ENCODE measurements at places on chromosomes 5 and 9.

- DNase-seq = no peak
Observed at GRCh38 chr5:147898875-147899401, 7.4 kb downstream of the C5orf46 start.

DNA sequence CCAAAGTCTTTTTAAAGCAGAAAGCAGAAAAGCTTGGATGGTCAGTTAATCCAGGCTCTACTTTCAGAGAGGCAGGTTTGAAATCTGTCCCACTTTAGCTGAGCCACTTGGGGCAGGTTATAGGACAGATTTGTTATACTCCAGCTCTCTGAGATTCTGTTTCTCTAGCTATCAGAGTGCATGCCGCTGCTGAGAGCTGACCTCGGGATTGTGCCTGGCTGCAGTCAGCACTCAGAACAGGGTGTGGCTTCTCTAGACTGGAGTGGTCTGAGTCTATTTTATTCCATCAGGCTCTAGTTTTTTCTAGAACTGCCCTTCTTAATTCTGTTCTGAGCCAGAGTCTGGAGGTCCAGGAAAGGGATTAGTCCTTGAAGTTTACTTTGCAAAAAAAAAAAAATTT, 67.7 kb downstream of the NDFIP1 start:
- no peak for DNase-seq

DNA sequence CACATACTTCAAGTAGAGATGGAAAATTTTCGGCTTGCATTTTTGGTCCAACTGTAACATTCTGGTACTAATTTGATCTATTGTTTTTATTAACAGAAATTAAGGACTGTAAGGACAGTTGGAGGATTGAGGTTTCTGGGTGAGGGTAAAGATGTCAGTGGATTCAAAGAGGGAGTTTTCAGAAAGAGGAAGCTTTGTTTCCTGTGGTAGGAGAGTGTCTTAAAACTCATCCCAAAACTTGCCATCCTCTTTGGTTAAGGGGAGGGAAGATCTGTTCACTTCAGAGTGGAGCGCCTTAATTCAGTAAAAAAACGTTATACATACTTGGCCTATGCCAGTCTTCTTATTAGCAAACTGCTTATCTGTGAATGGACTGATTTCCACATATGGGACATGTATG, 13.8 kb downstream of the CNTRL start:
- DNase-seq = no peak

DNA sequence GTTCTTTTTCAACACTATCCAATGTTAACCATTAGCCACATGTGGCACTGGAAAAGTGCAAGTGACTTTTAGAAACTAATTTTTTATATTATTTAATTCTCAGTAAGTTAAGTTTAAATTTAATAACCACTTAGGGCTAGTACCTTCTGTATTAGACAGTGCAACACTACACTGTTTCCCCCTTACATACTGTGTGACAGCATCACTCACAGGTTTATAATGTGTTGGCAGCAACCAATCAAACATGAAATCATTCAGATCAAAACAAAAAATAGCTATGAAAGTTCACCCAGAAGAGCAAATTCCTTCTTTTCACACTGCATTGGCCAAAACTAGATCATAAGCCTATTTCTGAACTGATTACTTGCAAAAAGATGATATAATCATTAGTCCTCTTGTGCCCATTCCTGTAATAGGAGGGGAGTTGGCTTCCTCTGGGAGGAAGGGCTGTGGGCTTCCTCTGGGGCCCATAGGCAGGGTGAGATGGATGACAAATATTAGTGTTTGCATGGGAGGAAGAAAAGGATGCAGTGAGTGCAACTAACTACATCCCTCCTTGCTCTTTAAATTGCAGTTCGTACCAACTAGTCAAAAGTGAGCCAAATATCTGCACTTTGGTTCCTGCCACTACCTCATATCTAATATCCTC, 708.1 kb upstream of the RGMB start:
- DNase-seq = no peak

- DNase-seq = no peak
Observed at GRCh38 chr5:161411156-161411555, 135.4 kb downstream of the GABRB2 start.

GRCh38 chr9:94754976-94755475, 28.5 kb downstream of the AOPEP start:
- DNase-seq = no peak

- no peak for DNase-seq
Observed at GRCh38 chr5:168469816-168470215, 16.5 kb upstream of the RARS1 start.

DNA sequence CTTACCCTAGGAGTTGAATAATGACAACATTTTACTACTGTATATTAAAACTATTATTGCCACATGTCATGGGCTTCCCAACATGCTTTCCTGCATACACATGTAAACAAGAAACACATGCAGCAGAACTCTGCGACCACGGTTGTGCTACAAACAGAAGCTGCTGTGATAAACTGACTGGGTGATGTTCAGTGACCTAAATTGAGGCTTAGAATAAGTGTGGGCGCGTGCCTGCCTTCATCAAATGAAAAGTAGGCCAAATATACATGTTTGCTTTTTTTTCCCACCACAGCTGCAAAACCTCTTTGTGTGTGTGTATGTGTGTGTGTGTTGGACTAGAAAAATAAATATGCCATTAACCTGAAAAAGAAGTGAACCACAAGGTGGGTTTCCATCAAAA, 1202.1 kb downstream of the PTPRD start:
- DNase-seq = no peak

GRCh38 chr5:83538786-83539462, 67.4 kb downstream of the VCAN start:
- DNase-seq = no peak

DNA sequence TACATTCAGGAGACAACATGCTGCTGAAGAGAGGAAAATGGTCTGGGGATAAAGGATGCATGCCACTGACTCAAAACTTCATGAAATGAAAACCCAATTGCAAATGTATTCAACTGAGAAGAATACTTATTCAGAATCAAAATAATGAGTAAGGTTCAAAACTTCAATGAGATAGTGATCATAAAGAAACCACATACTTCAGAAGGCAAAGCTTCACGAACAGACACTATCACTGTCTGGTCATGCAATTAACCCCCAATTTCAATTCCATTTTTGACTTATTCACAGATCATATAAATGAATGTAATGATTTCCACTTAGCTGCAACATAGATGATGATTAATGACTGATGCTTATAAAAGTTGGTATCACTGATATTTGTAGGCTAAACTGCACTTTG, 33.0 kb upstream of the CTNNAL1 start:
- no peak for DNase-seq

DNA sequence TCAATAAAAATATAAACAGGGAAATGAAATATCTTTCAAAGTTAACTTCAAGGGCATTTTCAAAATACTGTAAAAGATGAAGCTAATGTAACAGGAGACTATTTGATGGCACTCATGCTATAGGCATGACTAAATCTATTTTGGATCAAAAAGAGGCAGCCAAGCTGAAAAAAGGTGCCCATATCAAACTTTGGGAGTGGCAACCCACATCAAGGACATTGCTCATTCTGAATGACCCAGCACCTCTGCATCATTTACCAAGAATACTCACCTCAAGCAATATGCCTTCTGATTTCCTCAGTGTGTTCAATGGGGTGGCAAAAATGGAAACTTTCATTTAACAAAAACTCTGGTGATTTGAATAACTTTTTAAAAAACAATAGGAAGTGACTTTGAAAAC, 853.3 kb downstream of the TLE1 start:
- no peak for DNase-seq

DNA sequence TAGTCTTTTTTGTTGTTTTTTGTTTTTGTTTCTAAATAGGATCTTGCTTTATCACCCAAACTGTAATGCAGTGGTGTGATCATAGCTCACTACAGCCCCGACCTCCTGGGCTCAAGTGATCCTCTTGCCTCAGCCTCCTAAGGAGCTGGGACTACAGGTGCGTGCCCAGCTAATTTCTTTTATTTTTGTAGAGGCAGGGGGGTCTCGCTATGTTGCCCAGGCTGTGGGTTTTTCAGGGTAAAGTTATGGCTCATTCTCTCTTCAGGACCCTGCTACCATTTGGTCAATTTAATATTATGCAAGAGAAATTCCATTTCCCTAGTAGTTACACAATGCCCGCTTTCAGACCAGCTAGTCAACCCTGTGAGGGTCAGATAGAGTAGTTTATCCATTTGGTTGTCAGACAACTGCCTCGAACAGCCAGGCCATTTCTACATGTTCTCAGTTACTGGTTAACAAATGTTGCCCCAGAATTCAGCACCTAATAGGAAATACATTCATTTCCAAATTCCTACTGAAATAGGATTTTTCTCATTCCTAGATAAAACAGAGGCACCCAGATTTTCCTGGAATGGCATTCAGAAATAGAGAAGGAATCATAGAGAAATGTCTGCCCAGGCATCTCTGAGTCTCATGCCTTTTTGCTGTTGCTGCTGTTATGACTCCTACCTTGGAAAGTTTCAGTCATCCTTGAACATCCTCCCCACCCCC, 6.4 kb upstream of the GLIS3 start:
- no peak for DNase-seq

GRCh38 chr9:126860757-126861466, 473 bp downstream of the ZBTB34 start:
- DNase-seq = peak; percentile 20

- no peak for DNase-seq
Observed at GRCh38 chr5:172090976-172091547, 84.6 kb upstream of the FBXW11 start.

DNA sequence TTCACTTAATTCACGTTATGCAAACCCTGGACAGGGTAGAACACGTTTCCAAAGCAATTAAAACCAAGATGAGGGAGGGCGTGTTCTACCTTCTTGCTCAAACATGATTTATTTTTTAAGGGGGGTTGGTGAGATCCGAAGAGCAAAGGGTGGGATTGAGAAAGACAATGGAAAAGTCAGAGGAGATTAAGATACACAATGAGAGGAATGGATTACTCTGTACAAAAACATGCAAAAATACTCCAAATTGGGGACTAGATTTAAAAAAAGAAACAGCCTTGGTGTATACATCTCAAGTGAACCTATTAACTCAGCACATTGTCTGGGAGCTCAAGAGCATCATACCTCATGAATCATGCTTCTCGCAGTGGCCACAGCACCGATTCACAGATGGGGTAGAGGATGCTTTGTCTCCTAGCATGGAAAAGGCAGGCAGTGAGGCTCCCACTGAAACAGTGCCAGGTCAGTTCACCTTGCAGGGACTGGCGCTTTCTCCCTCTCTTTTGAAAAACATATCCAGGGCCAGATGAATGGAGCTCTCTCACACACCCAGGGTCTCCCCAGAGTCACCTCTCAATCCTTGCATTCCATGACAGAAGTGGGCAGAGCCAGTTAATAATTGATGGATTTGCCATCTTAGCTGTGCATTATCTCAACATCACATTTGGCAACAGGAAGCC, 459.7 kb downstream of the BNC2 start:
- peak; percentile 62 for DNase-seq

- DNase-seq = peak; percentile 70
Observed at GRCh38 chr9:34457266-34458012, 931 bp downstream of the FAM219A start.

- no peak for DNase-seq
Observed at GRCh38 chr5:28046596-28046995, 1008.2 kb upstream of the CDH9 start.

- DNase-seq = no peak
Observed at GRCh38 chr9:76528056-76528455, 69.1 kb downstream of the GCNT1 start.

- DNase-seq = peak; percentile 15
Observed at GRCh38 chr5:76544268-76544926, 78.8 kb downstream of the F2RL2 start.

DNA sequence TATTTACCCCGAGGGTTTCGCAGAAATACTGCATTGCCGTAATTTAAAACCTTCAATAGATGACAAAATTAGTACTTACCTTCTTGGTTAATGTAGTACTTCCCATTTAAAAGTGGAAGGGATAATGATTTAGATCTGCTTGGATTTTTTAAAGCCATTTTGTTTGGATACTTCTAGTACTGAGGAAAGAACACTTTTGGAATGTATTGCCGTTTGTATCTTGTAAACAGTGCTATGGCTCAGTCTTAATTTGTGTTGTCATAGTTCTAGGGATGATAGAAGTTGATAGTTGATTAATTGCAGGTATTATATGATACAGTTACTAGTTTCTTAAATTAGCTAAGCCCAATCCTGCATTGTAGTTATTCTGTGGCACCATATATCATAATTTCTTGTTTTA, 33.1 kb downstream of the TNPO1 start:
- DNase-seq = no peak

DNA sequence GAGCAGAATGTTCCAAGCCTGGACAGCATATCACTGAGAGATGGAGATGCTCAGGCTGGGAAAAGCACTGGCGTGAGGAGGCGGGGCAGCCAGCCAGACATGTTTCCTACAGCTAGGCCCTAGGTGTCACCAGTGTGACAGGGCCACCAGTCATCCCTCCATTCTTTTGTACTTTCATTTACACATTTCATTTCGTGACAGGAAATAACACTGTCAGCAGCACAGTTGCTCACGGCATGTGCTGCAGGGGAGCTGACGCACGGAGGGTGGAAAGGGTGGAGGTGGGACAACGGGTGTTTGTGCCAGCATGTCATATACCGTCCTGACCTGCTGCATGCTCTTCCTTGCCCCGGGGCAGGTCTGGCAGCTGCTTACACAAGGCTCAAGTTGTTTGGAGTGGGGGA, 14.8 kb upstream of the CEMIP2 start:
- no peak for DNase-seq

GRCh38 chr5:87752362-87752761, 339.6 kb upstream of the CCNH start:
- no peak for DNase-seq

- peak; percentile 2 for DNase-seq
Observed at GRCh38 chr9:101738566-101739183, at the start of gene GRIN3A. TSS of gene GRIN3A (minus strand) at chr9:101738647. CDS start at chr9:101737979, 668 bp downstream.

- DNase-seq = no peak
Observed at GRCh38 chr5:40572937-40573336, 106.8 kb upstream of the PTGER4 start.
